Hair follicular keratinocyte (primary cell): ENCODE measurements at places on chromosomes 5 and 9. TPM values are rescaled to one million over a fixed set of nuclear protein-coding genes. Genes with fewer than 3 reads are reported as not detected.

Gene CTSV
- total RNA-seq, result 26.3 and 29.9 TPM in 2 replicates

Gene OGN
- not detected in 2 replicates for total RNA-seq

Gene ENHO
- not detected in 2 replicates for total RNA-seq

Gene CORO2A
- 21.3 and 22.3 TPM in 2 replicates for total RNA-seq

Gene HNRNPAB
- 72.8 and 158 TPM in 2 replicates for total RNA-seq

Gene DEPDC1B
- 13.4 and 31.8 TPM in 2 replicates for total RNA-seq

Gene TMEM167A
- 29.4 and 39.1 TPM in 2 replicates for total RNA-seq

Gene SHB
- 25.9 and 33.0 TPM in 2 replicates for total RNA-seq

Gene INSL6
- total RNA-seq, result not detected in 2 replicates

Gene OLFML2A
- total RNA-seq, result under 0.01 and 0.11 TPM in 2 replicates

Gene MZB1
- 0.16 TPM in 1 of 2 replicates, not detected in the other for total RNA-seq

Gene MARCOL
- not detected in 2 replicates for total RNA-seq

Gene NUTM2F
- not detected in 2 replicates for total RNA-seq

Gene SPATA31A7
- total RNA-seq, result not detected in 2 replicates

Gene TOR2A
- total RNA-seq, result 9.9 and 16.0 TPM in 2 replicates

Gene MTMR12
- total RNA-seq, result 14.0 and 20.5 TPM in 2 replicates

Gene DMRT3
- not detected in 2 replicates for total RNA-seq

Gene TNFSF8
- total RNA-seq, result not detected in 2 replicates

Gene INSYN2B
- 5.6 and 13.8 TPM in 2 replicates for total RNA-seq

Gene CYLC2
- total RNA-seq, result not detected in 2 replicates

Gene C5orf58
- not detected in 2 replicates for total RNA-seq

Gene PCDHB12
- total RNA-seq, result not detected in 2 replicates

Gene KIF24
- total RNA-seq, result 1.2 and 3.2 TPM in 2 replicates

Gene TLR4
- not detected in 2 replicates for total RNA-seq

Gene SLC6A3
- total RNA-seq, result not detected in 2 replicates

Gene EFCAB9
- not detected in 2 replicates for total RNA-seq

Gene RCL1
- total RNA-seq, result 16.0 and 21.1 TPM in 2 replicates

Gene C9orf153
- not detected in 2 replicates for total RNA-seq

Gene SIT1
- not detected in 2 replicates for total RNA-seq

Gene RNF180
- 1.8 and 3.2 TPM in 2 replicates for total RNA-seq

Gene LRRC14B
- not detected in 2 replicates for total RNA-seq
